ENCODE measurements at places on chromosomes 11 and 22. TPM values are rescaled to one million over a fixed set of nuclear protein-coding genes. Genes with fewer than 3 reads are reported as not detected.

The MMP27 gene
- total RNA-seq, result 0.16 TPM

- peaks cover 7% of the 10 kb centered on the region for H3K36me3 ChIP-seq
- no peak overlapping the region for H3K4me3 ChIP-seq
- no peak for DNase-seq
These were observed 15.4 kb upstream of the CASTOR1 start for GRCh38 chr22:30304495-30305244.

DNA sequence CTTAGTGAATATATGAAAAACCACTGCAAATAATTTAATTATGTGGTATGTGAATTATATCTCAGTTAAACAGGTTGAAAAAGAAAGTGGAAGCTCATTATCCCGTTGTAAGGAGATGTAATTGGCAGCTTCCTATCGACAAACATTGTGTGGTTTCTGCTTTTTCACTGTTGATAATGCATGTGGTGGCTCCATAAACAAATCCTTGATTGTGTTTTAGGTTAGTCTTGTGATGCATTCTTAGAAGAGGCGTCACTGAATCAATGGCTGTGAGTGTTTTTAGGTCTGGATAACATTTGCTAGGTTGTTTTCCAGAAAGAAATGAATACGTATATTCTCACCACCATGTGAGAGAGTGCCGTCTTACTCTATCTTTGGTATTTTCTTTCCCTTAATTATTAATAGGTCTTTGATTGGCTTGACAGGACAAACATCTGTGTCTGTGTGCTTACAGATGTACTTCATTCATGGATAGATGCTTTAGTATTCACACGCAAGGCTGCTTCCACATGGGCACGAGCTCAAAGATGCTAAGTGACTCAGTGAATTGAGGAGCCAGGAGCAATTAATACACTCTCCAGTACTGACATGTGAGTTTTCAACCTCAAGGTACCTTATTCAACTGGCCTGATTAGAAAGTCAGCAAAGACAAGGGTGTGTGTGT is 166.7 kb downstream of the TBC1D22A start:
- H3K27ac ChIP-seq, result no peak overlapping the region
- H3K27me3 ChIP-seq, result no peaks in the 10 kb centered on the region
- no peak for DNase-seq
- H3K36me3 ChIP-seq, result no peaks in the 10 kb centered on the region
- no peak overlapping the region for H3K4me3 ChIP-seq
- H3K4me1 ChIP-seq, result no peaks in the 10 kb centered on the region

- no peak overlapping the region for H3K4me3 ChIP-seq
- DNase-seq, result no peak
- H3K27me3 ChIP-seq, result peaks cover 29% of the 10 kb centered on the region
- H3K4me1 ChIP-seq, result no peaks in the 10 kb centered on the region
- H3K27ac ChIP-seq, result no peak overlapping the region
These were observed 33.1 kb downstream of the EIF3F start for GRCh38 chr11:8020244-8020597.

DNA sequence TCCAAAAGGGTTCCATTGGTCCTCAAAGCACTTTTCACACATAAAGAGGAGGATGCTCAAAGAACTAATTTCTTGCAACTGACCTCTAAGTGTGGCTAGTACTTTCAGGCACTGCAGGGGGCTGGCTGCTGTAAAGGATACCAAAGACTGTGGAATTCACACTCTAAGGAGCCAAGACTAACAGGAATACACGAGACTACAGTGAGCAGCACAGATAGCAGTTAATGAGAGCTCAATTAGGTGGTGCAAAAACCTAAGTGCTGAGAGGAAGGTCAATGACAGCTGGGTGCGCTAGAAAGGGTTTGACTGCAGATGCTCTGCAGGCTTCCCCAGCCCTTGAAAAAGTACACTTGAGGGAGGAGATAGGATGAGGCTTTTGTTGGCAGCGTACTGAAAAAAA is 124.3 kb upstream of the NTM start:
- no peak overlapping the region for H3K4me3 ChIP-seq
- H3K27me3 ChIP-seq, result no peaks in the 10 kb centered on the region
- no peak for DNase-seq
- H3K27ac ChIP-seq, result no peak overlapping the region
- H3K36me3 ChIP-seq, result no peaks in the 10 kb centered on the region
- H3K4me1 ChIP-seq, result no peaks in the 10 kb centered on the region

GRCh38 chr11:122028545-122028944 is 87.5 kb downstream of the BLID start:
- H3K36me3 ChIP-seq, result no peaks in the 10 kb centered on the region
- no peaks in the 10 kb centered on the region for H3K4me1 ChIP-seq
- DNase-seq, result no peak
- H3K4me3 ChIP-seq, result no peak overlapping the region
- no peaks in the 10 kb centered on the region for H3K27me3 ChIP-seq

DNA sequence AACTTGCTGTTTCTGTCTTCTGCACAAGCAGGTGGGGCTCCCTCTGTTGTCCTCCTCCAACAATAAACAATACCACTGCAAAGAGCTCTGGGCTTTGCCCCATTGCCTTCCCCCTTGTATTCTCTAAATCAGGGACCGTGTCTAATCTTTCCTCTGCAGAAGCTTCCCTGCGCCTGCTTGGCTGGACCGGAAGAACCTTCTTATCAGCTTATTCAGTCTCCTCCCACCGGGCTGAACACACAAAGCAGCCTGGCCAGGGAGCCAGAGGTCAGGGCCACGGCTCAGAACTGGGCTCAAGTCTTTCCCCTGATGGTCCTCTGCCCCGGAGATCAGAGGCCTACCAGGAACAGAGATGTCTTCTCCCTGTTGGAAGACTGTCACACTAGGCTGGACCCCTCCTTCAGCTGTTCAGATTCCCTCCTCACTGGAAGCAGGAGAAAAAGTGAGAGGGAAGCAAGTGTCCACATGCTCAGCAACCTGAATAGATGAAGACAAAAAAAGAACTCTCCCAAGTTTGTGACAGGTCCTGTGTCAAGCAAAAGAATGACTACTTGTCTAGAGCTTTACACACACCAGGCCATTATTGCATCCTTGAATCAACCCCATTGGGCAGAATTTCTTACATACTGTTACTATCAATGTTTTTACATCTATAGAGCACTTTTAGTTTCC is 63.7 kb downstream of the RAB30 start:
- H3K27me3 ChIP-seq, result no peaks in the 10 kb centered on the region
- H3K4me1 ChIP-seq, result no peaks in the 10 kb centered on the region
- peak; percentile 76 for DNase-seq
- H3K4me3 ChIP-seq, result no peak overlapping the region

- no peaks in the 10 kb centered on the region for H3K27me3 ChIP-seq
- no peaks in the 10 kb centered on the region for H3K4me1 ChIP-seq
- no peak overlapping the region for H3K4me3 ChIP-seq
These were observed 706.9 kb downstream of the METTL15 start for GRCh38 chr11:28815110-28815509.

GRCh38 chr22:46234969-46235368 is 15.1 kb downstream of the CDPF1 start:
- H3K4me3 ChIP-seq, result no peak overlapping the region
- H3K4me1 ChIP-seq, result no peaks in the 10 kb centered on the region
- H3K36me3 ChIP-seq, result peaks cover 4% of the 10 kb centered on the region
- no peaks in the 10 kb centered on the region for H3K27me3 ChIP-seq
- no peak overlapping the region for H3K27ac ChIP-seq
- DNase-seq, result no peak

DNA sequence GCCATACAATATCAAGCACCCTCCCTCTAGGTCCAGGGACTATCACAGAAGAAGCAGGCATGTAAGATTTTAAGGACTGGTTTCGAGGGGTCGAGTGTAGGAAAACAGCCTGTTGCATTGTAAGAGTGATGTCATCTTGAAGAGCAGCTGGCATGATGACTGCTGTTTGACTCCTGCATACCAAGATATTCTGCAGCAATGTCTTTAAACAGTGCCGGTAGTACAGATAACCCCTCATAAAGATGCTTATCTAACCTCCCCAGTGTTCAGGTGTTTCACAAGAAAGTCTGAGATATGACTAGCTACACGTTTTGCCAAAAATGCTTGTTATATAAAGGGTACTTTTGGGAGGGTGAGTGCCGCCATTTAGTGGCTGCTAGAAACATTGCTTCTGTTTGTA is 12.0 kb downstream of the FAM111A start:
- no peak for DNase-seq
- no peak overlapping the region for H3K4me3 ChIP-seq
- H3K27me3 ChIP-seq, result no peaks in the 10 kb centered on the region
- no peaks in the 10 kb centered on the region for H3K36me3 ChIP-seq
- H3K27ac ChIP-seq, result no peak overlapping the region
- no peaks in the 10 kb centered on the region for H3K4me1 ChIP-seq
